ENCODE measurements at places on chromosomes 16 and 17.

DNA sequence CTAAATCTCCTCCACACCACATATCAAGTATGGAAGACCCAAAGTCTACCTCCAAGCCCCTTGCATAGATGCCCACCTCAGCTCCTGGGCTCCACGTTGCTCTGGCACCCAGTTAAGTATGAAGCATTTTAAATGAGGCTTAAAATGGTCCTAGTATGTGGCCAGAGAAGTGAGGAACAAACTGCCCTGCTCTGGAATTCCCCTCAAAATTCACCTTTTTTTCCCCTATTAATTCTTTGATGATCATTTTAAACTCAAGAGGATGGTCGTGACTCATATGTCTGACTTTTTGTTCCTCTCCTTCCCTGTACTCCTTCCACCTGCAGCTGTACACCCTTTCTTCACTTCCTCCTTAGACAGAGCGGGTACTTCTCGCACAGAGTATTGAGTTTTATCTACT, 234.5 kb upstream of the MYOCD start:
- H3K4me1 ChIP-seq: no peaks in the 10 kb centered on the region
- H3K27me3 ChIP-seq: no peaks in the 10 kb centered on the region

GRCh38 chr17:81381632-81382577, 13.4 kb upstream of the BAHCC1 start:
- no peak overlapping the region for H3K4me3 ChIP-seq
- peaks cover 9% of the 10 kb centered on the region for H3K27me3 ChIP-seq
- DNase-seq: no peak
- H3K27ac ChIP-seq: no peak overlapping the region
- H3K4me1 ChIP-seq: peaks cover 29% of the 10 kb centered on the region

DNA sequence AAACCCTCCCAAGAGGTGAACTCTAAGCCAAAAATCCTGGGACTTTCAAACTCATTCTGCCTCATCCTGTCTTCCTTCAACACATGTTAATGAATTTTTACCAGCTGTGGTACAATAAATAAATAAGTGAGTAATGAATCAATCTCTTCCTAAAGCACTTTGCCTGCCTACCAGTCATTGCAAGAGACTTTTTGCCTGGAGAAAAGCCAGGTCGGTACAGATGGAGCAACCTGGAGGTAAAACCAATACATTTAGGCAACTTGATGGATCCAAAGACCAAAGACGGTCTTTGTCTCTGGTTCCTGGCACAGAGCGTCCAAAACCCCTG, 324.2 kb downstream of the PMP22 start:
- no peak overlapping the region for H3K27ac ChIP-seq
- no peak overlapping the region for H3K4me3 ChIP-seq
- peaks cover 37% of the 10 kb centered on the region for H3K4me1 ChIP-seq
- peaks cover 13% of the 10 kb centered on the region for H3K27me3 ChIP-seq
- DNase-seq: no peak

DNA sequence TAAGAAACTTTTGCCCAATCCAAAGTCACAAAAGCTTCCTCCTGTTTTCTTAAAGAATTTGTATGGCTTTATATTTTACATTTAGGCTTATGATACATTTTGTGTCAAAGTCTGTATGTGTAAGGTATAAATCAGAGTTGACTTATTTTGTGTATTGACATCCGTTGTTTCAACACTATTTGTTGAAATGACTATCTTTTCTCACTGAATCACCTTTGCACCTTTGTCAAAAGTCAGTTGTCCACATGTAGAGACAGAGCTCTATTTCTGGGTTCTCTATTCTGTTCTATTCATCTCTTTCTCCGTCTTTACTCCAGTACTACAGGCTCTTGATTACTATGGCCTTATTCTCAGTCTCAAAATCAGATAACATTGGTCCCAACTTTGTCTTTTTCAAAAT, 73.2 kb downstream of the C16orf78 start:
- no peak overlapping the region for H3K4me3 ChIP-seq
- DNase-seq: no peak
- no peaks in the 10 kb centered on the region for H3K36me3 ChIP-seq
- no peak overlapping the region for H3K27ac ChIP-seq

DNA sequence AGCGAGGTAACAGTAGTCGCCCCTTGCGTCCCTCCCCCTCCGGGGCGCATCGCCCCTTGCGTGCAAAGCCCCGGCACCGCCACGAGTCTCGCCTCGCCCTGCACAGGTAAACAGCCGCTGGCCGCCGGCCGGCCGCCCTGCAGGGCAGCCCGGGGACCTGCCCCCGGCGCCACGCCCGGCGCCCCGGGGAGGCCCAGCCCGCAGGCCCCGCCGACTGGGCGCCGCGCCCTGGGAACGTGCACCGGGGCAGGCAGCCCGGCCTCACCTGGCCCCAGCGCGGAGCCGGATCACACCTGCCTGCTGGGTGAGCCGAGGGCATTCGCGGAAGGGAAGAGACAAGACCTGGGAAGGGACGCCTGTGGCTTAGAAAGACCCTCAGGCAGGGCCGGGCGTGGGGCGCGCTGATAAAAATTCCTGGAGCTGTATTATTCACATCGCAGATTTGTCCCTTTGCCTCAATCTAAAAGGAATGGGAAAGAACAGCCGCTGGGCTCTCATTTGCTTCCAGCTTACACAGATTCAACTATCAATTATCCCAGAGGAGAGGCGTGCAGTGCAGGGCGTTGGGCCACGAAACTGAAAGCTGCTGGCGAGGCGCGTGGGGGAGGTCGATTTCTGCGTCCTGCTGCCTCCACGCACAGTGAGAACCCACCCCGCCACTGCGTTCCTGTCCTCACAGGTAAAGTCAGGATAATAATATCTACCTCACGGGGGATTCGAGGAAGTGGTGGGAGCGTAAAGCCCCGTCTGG, 451.9 kb downstream of the SLC39A11 start:
- no peaks in the 10 kb centered on the region for H3K4me1 ChIP-seq
- no peak for DNase-seq
- peak overlapping the region; percentile 19 for H3K4me3 ChIP-seq
- H3K27ac ChIP-seq: no peak overlapping the region
- peaks cover 14% of the 10 kb centered on the region for H3K27me3 ChIP-seq
